ENCODE measurements at places on chromosomes 1 and 21.

- DNase-seq = peak; percentile 75
These were observed 26.3 kb upstream of the IER5 start for GRCh38 chr1:181061891-181062835.

DNA sequence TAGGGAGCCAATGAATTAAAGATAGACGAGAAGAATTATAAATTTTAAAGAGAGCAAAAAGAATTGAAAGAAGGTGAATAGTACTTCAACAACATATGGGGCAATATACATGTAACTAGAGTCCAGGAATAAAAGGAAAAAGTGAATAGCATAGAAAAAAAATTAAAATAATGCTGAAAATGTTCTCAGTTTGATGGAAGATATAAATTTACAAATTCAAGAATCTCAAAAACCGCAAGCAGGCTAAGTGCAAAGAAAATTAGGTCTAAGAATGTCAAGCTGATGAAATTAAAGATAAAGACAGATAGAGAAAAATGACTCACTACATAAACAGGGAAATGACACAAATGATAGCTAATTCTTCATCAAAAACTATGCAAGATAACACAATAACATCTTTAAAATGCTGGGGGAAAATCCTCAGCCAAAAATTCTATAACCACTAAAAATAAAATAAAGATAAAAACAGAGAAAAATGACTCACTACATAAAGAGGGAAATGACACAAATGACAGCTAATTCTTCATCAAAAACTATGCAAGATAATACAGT lies 326.3 kb downstream of the TBX15 start:
- no peak for DNase-seq

- DNase-seq = no peak
These were observed 1016.1 kb downstream of the KCNT2 start for GRCh38 chr1:195591917-195592672.

DNA sequence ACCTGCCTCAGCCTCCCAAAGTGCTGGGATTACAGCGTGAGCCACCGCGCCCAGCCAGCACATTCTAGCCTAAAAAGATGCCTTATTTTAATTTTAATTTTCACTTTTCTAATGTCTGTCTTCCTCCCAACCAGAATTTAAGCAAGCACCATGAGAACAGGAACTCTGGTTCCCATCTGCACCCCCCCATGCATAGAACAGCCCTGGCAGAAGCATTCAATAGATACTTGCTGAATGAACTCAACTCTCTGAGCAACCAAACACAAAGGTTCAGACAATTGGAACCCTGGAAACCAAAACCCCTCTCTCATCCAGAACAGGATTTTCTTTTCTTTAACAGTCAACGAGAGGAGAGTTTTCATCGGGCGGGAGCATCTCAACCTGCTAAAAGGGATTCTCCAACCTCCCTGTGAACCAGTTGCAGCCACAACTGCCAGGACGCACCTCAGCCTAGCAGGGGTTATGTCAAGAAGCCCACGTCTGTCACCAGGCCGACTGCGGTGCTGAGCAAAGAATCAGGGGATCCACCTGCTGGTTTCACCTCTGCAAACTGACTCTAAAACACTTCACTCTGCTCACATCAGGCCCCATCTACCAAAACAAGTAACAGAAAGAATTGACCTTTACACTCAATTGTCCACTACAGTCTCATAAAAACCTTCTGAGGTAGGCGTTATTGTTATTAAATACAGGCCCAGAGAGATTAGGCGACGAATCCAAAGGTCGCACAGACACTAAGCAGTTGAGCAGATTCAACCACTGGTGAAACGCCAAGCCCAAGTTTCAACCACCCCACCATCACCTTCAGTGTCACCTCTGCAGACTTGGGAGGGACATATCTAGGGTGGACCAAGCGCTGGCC lies 1.7 kb downstream of the KIAA2013 start:
- no peak for DNase-seq

GRCh38 chr1:77378723-77379535 lies 97.1 kb downstream of the AK5 start:
- DNase-seq = no peak

- DNase-seq = no peak
These were observed 138.5 kb upstream of the SGIP1 start for GRCh38 chr1:66395202-66396061.

DNA sequence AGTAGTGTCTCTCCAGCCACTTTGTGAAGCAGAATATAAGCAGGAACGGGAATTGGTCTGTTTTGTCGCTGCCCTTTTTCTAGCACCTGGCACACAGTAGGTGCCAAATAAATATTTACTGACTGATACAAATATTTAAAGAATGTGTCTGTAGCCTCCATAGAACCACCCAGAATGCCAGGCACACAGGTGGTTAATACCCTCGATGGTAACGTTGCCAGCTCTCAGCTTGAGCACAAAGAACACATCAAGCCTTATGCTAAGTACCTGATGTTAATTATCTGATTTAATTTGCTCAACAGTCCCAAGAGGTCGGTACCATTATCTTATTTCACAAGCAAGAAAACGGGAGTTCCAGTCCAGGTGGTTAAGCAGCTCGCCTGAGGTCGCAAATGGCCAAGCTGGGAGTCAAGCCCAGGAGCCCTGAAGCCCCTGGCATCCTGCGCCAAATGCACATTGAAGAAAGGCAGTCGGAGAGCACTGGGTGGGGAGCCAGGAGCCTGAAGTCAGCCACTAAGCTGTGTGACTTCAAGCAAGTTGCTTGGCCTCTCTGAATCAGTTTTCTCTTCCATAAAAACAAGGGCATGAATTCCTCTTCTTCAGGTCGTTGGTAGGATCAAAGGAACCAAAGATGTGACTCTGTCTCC lies 26.4 kb downstream of the HSPG2 start:
- DNase-seq = no peak

GRCh38 chr21:36325373-36326010 lies 5.5 kb downstream of the MORC3 start:
- no peak for DNase-seq

- no peak for DNase-seq
These were observed 102.5 kb downstream of the TRABD2B start for GRCh38 chr1:47894410-47895278.

GRCh38 chr1:5611431-5611830 lies 380.8 kb downstream of the NPHP4 start:
- no peak for DNase-seq
